ENCODE measurements at places on chromosomes 11 and 22. TPM values are rescaled to one million over a fixed set of nuclear protein-coding genes. Genes with fewer than 3 reads are reported as not detected.

- DNase-seq: no peak
Measured at GRCh38 chr22:27919942-27920755, 1.1 kb upstream of the PITPNB start.

- no peak for DNase-seq
Measured at GRCh38 chr11:112614605-112615004, 346.6 kb upstream of the NCAM1 start.

DNA sequence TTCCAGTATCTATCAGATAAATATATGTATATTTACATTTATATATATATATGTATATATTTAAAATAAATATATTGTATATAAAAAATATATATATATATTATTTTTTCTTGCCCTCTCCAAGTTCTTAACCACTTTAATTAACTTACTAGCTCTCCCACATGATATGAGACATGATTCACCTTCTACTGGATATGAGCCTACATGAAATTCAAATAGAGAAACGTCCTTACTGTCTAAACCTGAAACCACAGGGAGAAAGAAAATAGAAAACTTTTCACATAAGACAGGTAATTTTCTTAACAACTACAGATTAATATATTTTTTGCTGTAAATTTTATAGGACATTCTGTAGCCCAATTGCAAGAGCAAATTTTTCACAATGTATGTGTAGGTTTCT lies 391.6 kb downstream of the ETS1 start:
- no peak for DNase-seq

DNA sequence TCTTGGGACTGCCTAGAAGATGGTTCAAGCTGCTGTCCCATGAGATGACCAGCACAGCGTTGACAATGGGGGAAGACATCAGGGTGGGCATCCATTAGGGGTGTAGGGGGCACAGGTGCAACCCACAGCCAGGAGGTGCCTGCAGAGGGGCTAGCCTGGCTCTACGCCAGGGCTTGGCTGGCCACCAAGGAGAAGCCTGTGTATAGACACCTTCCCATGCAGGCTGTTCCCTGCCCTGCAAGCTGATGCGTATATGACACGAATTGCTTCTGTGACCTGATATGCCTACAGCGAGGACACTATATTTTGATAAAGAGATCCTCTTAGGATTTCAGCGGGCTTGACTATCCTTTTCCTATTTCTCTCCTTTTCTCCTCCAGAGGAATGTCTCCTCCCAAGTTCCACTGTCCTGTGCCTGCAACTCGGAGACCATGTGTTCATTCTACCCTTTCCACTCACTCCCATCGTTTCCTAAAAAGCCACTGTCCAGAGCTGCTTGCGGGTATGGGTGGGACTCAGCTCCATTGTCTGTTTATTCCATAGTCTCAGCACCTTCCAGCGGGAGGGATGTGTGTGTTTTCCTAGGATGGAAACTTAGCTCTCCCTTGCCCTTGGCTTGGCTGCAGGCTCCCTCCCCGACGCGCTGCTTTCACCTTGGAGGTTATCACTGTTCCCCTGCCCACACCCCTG lies 56.1 kb downstream of the ST14 start:
- peak; percentile 30 for DNase-seq

CHRM1 gene
- 1.4 TPM for total RNA-seq

DNA sequence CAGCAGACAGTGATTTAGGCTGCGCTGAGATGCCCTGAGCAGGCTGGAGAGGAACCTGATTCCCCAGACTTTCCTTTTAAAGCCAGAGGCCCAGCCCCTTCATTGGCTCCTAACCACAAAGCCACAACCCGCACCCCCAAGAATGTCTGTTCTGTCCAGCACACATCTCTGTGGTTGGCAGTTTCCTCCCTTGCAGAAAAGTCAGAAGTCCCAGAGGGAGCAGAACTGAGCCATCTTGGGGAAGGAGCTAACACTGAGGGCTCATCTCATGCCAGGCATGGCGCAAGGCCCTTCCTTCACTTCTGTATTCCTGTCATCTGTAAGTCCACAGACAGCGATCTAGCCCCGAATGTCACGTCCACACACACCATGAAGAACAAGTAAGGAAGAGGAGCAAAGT lies 97.1 kb upstream of the SYT13 start:
- DNase-seq: no peak

- peak; percentile 83 for DNase-seq
Measured at GRCh38 chr11:16924826-16925560, 89.2 kb downstream of the PLEKHA7 start.

- DNase-seq: no peak
Measured at GRCh38 chr11:116721988-116722387, 50.8 kb downstream of the BUD13 start.

AQP11 gene
- 6.5 TPM for total RNA-seq

WNT11 gene
- total RNA-seq: 5.7 TPM

GLYATL2 gene
- not detected for total RNA-seq

OR8D1 gene
- not detected for total RNA-seq

DNA sequence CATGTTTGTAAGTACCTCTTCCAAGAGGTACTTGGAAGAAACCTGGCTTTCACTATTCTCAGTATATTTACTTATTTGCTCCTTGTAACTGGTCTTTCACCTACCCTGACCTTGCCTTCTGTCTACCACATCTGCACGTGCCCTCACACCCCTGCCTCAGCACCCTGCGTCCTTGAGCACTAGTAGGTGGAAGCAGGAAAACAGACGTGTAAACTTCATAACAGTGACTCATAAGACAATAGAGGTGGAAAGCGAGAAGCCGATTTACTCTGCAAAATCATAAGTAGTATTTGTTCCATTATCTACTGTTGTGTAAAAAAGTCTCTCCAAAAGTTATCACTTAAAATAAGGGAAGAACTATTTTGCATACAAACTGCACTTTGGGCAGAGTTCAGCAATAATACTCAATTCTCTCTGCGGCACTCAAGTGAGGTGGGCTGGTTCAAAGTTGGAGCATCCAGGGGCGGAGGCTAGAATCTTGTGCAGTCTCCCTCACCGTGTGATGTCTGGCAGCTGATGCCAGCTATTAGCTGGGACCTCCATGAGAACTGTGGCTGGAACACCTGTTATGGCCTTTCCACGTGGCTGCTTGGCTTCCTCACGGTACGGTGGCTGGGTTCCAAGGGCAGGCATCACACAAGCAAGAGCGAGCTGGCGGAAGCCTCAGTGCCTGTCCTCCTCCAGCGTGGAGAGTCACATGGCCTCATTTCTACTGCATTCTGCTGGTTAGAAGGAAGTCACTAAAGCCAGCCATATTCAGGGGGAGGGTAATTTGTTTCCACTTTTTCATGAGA lies 30.4 kb downstream of the PACS1 start:
- DNase-seq: peak; percentile 62

F2 gene
- total RNA-seq: not detected

DNA sequence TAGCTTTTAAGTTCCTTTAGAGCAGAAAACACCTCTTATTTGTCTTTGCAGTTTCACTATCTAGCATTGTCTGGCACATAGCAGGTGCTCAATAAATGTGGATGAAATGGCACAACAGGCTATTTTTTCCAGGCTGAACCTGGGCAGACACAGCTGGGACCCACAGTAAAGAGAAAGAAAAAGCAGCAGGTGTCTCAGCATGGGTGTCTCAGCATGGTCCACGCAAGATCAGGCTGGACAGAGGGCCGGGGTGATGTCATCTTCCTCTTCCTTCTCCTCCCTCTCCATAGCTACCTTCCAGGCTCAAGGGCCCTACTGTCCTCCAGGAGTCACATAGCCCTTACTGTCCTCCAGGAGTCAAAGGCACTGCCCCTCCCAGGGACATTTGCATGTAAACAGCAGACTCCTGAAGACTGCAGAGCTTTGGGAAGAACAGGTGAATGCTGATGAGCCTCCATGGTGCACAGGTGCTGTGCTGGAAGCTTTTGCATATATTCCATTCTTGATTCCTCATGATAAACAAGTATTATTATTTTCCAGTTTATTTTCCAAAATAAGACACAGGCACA lies 65.2 kb downstream of the DSCAML1 start:
- no peak for DNase-seq

DNA sequence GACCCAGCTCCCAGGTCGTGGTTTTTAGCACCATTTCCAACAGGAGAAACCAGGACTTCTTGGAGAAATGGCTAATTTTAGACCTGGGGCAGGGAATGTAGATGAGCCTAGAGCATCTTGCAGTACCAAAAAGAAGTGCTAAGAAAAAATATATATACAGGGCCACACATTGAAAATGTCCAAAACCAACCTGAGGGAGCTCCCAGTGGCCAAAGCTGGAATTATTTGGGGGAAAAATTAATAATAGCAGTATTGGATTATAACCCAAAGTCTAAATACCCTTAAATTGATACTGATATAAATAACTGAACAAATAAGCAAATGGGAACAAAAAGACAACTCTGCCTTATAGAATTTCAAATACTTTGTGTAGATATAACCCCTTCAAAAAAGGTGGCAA lies 108.0 kb downstream of the PARVA start:
- no peak for DNase-seq

ZNF214 gene
- 3.4 TPM for total RNA-seq

DNA sequence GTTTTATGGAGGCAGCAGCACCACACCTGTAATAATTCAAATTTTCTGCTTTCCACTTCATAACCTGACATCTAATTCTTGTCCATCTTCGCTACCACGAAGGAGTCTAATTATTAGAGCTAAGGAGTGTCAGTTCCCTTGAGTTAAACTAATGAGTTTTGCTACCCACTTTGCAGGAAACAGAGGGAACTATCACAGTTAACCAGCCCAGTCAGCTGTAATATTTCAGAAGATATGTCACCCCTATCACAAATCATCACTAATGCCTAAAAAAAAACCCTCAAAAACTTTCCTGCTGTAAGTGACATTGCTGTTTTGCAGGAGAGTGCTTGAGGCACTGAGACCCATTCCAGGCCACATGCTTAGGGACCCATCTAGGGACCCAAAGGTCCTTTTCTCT lies 8.4 kb downstream of the TECTA start:
- DNase-seq: no peak

SPDYC gene
- total RNA-seq: not detected

DNA sequence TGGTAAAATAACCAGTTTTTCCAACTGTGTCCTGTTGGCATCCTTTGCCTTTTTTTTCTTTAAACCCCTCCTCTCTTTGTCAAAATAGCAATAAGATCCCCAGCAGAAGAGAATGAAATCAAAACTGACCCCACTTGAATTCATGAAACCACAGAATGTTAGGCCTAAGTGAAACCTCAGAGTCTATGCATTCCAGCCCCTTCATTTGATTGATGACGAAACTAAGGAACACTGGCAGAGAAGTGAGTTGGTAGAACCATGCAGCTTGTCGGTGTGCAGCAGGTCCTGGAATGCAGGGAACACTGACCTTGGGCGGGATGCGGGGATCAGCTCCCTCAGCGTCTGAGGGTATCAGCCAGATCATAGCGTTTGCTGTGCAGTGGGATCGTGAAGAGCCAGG lies 57.5 kb downstream of the GRK3 start:
- no peak for DNase-seq

HTR3B gene
- total RNA-seq: not detected

DNA sequence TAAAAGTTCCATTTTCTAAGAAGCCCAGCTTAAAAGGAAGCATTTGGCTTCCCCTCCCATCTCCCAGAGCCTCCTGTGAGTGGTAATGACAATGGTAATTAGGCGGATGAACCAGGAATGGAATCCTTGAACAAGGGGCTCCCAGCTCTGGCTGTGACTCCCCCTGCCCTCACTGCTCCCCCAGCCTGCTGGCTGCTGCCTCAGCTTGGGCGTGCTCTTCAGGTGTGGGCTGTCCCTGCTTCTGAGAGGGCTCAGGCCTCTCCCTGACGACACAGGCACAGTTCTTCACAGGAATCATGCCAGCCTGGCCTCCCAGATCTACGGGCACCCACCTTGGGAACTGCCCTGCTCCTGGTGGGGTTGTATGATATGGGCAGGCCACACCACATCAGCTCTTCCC lies 81.7 kb upstream of the NARS2 start:
- no peak for DNase-seq

DNA sequence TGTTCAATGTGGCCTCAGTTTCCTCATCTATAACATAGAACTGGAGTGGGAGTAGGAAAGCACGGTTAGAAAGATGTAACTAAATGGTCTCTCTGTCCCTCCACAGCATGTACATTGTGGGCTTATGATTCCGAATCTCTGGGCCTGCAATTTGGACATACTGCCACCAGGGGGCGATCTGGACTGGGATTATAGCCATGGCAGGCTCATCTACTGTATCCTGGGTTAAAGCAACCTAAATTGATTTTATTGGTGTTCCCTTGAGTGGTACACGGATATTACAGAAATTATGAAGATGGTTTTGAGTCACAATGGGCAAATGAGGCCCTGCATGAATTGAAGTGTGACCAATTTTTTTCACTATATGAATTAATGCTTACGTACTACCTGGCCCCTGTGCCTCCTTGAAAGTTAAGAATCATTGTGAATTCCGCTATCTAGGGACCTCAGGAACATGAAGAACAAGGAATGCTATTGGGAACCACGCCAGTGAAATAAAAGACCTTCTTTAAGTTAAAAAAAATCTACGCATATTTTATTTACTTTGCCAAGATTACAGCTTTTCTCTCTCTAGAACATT lies 32.9 kb downstream of the TST start:
- no peak for DNase-seq

SMC1B gene
- total RNA-seq: not detected

KCNK4 gene
- not detected for total RNA-seq

KCTD14 gene
- 4.3 TPM for total RNA-seq

KCNQ1 gene
- total RNA-seq: 37.4 TPM

DNA sequence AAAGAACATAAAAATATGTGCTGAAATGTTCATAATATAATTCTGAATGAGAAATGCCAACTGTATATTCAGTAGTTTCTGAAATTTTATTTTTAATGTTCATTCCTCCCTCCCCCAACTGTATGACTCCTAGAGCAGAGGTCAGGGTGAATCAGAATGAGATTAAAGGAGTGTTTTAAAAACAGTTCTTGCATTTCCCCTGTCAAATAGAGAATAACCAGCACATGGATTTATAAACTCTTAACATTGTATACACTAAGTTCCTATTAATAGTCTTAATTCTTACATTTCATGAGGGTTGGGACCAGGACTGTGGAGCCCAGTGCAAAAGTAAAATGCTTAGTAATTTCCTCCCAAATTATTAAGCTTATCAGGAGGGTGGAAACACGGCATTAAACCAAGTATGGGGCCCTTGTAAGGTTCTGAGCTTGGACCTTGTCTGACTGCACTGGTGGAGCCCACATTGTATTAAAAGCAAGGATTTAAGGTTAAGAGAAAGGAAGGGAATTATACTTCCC lies 474.6 kb upstream of the RAG2 start:
- no peak for DNase-seq

GRCh38 chr11:35106595-35106994 lies 32.4 kb upstream of the CD44 start:
- DNase-seq: no peak

DNA sequence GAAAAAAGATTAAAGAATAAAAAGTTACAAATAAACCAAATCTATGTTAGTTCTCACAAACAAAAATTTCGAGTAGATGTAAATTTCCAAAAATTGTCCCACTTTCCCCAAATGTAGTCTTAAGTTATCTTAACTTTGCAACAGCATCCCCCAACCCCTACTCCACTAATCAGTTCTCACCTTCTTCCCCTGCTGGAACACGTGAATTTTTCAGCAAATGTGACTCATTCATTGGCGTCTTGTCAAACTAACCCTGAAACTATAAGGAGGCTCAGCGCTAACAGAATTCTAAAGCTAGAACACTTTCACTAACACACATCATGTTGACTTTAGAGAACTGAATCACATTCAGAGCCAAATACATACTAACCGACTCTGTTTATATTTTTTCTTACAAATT lies 46.1 kb downstream of the PHF21A start:
- DNase-seq: no peak

- no peak for DNase-seq
Measured at GRCh38 chr11:11445441-11446185, 92.6 kb upstream of the CSNK2A3 start.

Data from mucosa of descending colon (tissue), 3 donors.